BE2C (cell line): ENCODE measurements at places on chromosomes 13 and 19.

DNA sequence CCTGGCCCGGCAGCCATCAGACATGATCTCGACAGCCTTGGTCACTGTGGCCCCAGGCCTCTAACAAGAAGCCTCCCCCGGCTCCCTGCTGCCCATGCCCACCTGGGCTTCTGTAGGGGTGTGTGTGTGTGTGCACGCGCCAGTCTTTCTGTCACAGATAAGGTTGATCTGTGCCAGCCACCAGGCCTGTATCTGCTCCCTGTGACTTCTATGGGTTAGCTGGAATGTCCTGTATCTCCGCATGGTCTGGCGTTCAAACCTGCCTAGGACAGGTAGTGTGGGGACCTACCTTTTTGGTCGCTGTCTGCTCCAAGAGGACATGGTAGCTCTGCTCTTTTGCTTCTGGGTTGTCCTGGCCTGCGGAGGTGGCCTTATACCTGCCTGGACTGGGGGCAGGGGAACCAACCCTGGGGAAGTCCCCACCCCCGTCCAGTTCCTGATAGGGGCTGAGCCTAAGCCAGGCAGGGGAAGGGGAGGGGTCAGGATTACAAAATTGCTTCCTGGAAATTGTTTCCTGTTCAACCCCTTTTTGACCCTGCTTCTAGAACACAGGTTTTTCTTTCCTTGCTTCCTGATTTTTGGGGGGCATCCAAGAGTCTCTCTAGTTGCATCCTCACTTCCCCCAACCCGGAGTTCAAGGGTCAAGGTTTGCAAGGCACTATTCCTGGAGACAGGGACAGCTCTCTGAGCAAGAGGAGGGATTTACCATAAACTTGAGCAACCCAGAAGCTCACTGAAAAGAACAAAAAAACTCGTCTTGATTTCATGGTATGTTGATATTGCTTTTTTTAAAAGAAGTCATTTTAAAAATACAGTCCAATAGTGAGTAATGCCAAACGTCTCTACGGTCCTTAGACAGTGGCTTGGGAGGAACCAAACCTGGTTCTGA lies at the start of gene LRG1:
LRG1 (minus strand) TSS at position 344 of the 889 bp plus-strand sequence; CDS start at position 321, 23 bp downstream.
- DNase-seq = no peak

GRCh38 chr19:51830274-51830673 lies 35.3 kb downstream of the FPR3 start:
- DNase-seq = no peak

GRCh38 chr19:4115050-4115817 lies 8.7 kb downstream of the MAP2K2 start:
- no peak for DNase-seq

- DNase-seq = no peak
Measured at GRCh38 chr13:82323101-82323500, 1559.2 kb downstream of the SLITRK1 start.

GRCh38 chr19:5141129-5141849 lies 172.4 kb downstream of the KDM4B start:
- peak; percentile 16 for DNase-seq
